Right forelimb (tissue), 1 donor: ENCODE measurements at places on chromosomes 6 and 20.

DNA sequence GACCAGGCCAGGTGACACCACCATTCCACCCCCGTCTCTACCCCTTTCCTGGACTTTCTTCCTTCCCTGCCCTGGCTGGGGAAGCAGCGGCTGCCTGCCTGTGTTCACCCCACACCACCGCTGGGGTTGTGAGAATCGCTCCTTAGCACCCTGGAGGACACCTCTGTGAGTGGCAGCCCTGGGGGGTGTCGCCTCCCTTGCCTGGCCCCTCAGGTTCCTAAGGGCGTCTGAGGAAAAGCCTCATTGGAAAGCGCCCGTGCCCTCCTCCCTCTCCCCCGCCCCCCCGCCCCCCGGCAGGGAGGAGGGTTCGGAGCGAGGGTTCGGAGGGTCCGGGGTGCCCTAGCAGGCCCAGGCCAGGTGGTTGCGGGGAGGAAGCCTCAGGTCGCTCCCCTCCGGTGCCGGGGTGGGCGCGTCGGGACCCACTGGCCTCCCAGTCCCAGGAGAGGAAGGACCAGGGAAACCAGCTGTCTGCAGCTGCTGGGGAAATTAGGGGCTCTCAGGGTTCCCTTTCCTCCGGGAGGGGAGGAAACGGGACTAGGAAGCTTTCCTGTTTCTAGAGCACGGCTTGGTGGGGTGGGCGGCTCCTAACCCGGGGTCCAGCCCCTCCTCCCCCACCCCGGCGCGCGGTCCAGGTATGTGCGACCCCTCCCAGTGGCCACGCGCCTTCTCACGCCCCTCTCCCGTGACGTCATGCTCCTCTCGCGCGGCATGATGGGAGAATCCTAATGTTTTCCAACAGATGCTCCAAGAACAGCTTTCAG is at the start of gene PHACTR3:
PHACTR3 (plus strand) TSS at position 760 of the 761 bp plus-strand sequence. CDS start 475 bp downstream, outside the sequence.
- no peak for DNase-seq

GRCh38 chr20:22584522-22584921 is at the start of gene FOXA2:
TSS of gene FOXA2 (minus strand) at chr20:22584572. CDS start at chr20:22584278, 294 bp downstream.
- DNase-seq = no peak

DNA sequence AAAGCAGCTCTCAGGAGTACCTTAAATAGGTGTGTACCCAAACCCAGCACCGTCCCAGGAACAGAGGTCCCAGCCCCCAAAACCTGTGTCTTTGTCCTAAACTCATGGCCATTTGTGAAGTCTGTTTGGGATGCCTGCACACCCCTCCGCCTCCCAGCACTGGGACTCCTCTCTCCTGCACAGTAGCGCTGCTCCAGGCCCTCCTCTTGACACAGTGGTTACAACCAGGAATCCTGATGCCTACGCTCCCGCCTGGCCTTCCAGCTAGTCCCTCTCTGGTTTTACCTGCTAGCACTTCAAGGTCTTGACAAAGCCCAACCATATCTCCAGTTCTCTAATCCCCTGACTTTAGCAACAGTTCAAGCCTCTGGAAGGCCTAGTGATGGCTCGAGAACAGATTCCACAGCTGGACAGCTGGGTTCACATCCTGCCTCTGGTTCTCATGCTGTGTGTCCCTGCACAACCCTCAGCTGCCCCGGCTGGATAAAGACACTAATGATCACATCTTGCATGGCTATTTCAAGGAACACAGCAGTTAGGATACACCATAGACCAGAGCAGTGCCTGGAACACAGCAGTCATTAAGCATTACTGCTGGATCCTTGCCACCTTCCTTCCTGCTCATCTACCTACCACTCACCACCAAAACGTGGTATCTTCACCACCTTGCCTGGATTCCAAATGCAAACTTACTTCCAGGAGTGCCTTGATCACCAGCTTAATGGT is 5.6 kb downstream of the PSMA7 start:
- DNase-seq = no peak

GRCh38 chr6:37673436-37673835 is 24.2 kb downstream of the MDGA1 start:
- no peak for DNase-seq

GRCh38 chr6:38057994-38058393 is 238.5 kb downstream of the ZFAND3 start:
- no peak for DNase-seq

DNA sequence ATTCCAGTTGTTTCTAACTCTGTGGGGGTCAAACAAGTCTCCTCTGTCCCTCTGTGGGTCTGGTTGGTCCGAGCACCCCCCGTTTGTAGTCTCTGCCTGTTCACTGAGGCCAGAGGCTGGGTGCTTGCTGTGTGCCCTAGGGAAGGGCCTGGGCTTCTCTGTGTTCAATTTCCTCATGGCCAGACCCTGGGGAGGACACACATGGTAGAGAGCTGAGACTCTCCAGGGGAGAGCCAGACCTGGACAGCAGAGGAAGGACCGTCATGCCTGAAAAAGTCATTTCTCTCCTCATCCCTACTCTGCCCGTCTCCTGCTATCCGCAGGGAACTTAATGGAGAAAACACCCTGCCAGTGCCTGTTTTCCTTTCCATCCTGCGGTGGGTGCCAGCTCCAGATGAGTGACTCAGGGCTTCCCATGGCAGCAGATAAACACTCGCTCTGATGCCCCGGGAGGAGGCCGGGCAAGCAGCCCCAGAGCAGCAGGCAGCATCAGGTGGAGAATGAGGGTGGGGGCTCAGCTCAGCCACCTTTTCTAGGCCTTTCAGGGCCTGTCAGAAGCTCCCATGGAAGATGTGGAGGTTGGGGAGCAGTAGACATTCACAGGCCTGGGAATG is 51.9 kb downstream of the SNAI1 start:
- DNase-seq = peak; percentile 67
